Fibroblast of skin of right quadriceps (primary cell): ENCODE measurements at places on chromosomes 3 and 15.

DNA sequence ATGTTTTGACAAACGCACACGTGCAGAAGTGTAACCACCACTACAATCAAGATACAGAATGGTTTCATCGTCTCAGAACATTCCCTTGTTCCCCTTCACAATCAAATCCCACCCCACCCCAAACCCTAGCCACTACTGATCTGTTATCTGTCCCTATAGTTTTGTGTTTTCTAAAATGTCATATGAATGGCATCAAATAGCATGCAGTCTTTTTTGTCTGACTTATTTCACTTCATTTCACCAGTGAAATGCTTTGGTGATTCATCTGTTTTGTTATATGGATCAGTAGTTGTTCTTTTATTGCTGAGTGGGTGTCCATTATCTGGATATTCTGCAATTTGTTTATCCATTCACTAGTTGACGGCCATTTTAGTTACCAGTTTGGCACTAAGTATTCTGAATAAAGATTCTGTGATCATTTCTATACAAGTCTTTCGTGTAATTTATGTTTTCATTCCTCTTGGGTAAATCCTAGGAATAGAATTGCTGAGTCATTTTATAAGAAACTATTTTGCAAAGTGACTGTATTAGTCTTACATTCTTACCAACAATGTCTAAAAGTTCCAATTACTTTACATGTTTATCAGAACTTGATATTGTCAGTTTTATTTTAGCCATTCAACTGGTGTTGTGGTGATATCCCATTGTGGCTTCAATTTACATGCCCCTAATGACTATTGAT, 232.8 kb downstream of the CLSTN2 start:
- DNase-seq, result no peak

- DNase-seq, result no peak
These were observed 10.3 kb downstream of the ZBTB47 start for GRCh38 chr3:42663581-42664437.

- DNase-seq, result no peak
These were observed 14.1 kb downstream of the ANKRD34C start for GRCh38 chr15:79296583-79296982.

DNA sequence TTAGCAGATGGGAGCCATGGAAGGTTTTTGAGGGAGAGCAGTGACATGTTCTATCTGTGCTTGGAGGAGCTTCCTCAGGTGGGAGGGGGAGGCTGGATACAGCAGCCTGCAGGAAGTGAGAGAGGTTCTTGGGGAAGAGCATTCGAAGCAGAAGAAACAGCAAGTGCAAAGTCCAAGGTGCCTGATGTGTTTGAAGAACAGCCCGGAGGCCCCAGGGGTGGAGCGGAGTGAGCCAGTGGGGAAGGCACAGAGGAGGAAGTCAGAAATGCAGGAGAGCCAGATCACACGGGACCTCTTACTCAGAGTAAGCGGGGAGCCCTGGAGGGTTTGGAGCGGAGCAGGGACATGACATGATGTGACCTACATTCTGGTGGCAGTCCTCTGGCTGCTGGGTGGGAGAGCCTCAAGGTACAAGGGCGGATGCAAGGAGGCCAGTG, 10.8 kb downstream of the ITGA11 start:
- DNase-seq, result no peak

- DNase-seq, result peak; percentile 31
These were observed 26.9 kb downstream of the GYG1 start for GRCh38 chr3:149018247-149018646.

GRCh38 chr3:100650651-100651619, 41.5 kb downstream of the ADGRG7 start:
- DNase-seq, result peak; percentile 81

- no peak for DNase-seq
These were observed 165.0 kb downstream of the RSL24D1 start for GRCh38 chr15:55031727-55032126.

- DNase-seq, result peak; percentile 35
These were observed 154.1 kb upstream of the FEZF2 start for GRCh38 chr3:62527474-62527873.

GRCh38 chr15:66221126-66221525, 32.4 kb downstream of the MEGF11 start:
- DNase-seq, result no peak

GRCh38 chr15:61994216-61994615, 66.0 kb downstream of the VPS13C start:
- peak; percentile 86 for DNase-seq

DNA sequence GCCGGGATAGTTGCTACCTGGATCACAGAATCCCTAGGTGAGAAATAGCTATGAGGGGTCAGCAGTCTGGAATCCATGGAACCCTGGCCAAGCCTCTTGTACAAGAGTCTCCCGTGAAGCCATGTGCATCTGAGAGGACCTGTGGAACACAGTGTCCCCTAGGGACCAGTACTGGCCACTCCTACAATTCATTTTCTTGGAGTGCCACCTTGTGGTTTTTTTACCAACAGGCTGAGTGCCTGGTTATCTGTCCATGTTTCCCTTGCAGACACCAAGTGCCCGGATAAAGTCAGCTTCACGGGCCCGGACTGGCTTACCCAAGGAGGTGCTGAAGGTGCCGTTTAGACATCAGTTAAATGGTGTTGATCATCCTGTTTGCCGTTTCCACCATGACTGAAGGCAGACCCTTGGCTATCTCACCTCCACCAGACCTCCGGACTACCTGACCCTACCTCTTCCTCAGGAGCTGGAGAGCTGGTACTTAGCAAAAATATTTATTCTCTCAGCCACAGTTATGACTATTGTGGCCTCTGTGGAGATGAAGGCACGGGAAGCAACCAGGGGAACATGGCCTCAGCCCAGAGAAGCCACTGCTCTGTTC, 93.9 kb downstream of the RBPMS2 start:
- DNase-seq, result peak; percentile 54

DNA sequence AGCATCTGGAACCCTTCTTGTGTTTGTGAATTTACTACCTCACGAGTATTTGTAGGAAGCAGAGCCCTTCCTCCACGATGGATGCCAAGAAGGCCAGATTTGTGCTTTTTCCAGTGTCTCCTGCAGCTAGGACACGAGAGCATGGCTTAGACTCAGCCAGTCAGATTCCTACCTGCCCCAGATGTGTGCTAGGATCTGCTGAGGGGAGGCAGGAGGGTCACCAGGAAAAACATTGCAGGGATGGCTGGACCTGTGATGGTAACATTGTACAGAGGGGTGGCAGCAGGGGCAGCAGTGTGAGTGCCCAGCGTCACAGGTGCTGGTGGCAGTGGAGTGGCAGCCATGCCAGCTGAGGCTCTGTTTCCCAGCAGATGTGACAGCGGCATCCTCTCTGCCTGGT, 285.3 kb downstream of the FAM43A start:
- no peak for DNase-seq

DNA sequence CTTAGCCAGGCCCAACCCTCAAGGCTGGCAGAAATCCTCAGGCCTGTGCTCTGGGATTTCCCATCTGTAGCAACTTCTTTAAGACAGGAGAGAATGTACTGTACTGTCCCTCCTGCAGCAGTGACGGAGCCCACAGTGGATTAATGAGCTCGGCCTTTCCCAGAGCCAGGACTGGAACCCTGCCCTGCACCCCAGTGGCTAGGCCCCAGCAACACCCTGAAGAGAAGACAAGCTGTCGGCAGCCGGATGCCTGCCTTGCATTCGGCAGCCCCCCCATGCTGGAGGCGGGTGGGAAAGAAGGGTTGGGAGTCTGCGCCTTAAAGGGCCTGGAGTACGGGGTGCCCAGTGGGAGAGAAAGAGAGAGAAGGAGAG, 32.0 kb downstream of the KLHL25 start:
- DNase-seq, result no peak

GRCh38 chr3:50408443-50408944, 49.2 kb upstream of the TMEM115 start:
- no peak for DNase-seq

DNA sequence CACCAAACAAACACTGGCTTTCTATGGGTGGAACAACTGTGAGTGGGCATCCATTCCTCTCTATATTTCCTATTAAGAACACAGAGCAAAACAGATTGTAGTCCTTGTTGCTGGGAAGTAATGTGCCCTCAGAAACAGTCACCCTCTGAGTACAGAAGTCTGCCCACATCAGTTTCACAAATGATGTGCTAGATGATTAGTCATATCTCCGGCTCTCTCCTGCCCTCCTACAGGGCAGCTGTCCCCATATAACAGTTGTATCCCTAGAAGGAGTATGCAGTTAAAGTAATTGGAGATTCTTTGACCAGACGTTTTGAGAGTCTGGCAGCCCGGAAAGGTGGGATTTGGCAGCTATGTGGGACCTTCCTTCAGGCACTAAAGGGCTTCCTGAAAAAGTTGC, 159.9 kb downstream of the APBA2 start:
- DNase-seq, result peak; percentile 24

GRCh38 chr3:125035217-125035616, 20.6 kb downstream of the HEG1 start:
- DNase-seq, result no peak

GRCh38 chr3:10950476-10951294, 41.9 kb upstream of the SLC6A1 start:
- DNase-seq, result peak; percentile 53

DNA sequence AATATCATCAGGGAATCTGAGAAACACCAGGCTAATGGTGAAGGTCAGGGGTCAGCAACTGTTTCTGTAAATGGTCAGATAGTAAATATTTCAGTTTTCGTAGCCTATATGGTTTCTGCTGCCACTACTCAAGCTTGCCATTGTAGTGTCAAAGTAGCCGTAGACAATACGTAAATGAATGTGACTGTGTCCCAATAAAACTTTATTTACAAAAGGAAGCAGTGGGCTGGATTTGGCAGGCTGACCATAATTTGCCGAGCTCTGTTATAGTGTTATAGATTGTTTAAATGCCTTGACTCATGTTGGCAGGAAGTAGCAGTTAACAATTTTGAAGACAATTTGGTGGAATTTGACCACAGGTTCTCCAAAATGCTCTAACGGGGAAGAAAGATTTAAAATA, 548.2 kb downstream of the FOXP1 start:
- DNase-seq, result peak; percentile 80

DNA sequence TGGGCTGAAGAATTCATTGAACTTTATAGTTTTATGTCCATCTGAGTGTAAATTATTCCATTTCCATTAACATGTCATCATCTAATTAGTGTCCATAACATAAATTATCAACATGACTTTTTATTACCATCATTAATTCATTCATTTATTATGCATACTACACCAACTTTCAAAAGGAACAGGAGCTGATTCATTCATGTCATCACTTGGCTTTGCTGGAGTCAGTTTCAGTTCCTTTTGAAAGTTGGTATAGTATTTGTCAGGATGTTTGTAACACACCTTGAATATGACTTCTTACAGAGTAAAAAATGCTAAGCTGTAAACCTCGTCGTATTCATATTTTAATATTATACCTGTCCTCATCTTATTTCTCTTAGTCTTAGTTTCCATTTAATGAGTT, 298.0 kb upstream of the RBMS3 start:
- no peak for DNase-seq

GRCh38 chr3:185401319-185401955, 38.5 kb downstream of the MAP3K13 start:
- DNase-seq, result peak; percentile 37

DNA sequence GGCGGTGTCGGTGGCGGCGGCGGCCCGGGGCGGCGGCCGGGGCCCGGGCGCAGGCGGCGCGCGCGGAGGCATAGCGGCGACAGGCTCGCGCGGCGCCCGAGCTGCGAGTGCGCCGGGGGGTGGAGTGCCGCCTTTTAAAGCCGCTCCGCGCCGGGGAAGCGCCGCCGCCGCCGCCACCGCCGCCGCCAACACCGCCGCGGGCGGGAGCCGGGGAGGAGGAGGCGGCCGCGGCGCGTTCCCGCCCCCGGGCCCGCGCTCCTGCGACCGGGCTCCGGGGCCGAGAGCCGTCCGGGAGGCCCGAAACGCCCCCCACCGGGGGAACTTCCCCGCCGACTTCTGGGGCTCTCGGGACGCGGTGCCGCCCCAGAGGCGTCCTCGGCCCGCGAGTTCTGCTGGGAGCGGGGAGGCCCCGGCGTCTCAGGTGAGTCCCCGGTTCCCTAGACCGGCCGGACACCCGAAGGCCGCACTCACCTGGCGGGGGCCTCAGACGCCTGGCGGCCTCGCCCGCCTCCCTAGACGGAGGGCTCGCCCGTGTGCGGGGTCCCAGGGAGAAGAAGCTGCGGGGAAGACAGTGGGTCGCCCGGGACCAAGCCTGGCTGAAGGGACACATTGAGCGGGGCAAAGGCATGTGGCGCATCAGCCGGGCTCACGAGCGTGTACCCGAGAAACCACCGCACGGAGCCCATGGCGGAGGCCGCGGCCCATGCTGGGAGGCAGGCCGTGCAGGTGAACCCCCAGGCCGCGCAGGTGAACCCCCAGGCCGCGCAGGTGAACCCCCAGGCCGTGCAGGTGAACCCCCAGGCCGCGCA, at the start of gene PCSK6:
TSS of gene PCSK6 (minus strand) at position 109 of the 809 bp plus-strand sequence. CDS start at position 72, 37 bp downstream.
- peak; percentile 13 for DNase-seq

DNA sequence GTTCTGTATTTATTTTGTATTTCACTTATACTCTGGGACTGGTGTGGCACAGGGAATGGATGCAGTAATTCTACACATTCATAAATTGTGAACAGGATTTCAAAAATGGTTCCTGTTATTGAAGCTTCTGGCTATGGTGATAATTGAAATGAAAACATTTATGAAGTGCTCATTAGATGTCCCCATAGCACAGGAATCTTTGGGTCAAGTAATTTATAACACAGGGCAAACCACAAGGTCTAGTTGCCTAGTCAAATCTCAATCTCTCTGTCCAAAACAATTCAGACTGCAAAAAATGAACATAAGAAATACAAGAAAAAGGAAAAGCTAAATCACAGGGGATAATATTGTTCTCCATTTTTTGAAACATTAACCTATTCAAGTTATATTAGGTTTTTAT, 117.5 kb upstream of the PTPRG start:
- no peak for DNase-seq

- peak; percentile 53 for DNase-seq
These were observed 331 bp downstream of the RNU6-1 start for GRCh38 chr15:67839499-67839928.

DNA sequence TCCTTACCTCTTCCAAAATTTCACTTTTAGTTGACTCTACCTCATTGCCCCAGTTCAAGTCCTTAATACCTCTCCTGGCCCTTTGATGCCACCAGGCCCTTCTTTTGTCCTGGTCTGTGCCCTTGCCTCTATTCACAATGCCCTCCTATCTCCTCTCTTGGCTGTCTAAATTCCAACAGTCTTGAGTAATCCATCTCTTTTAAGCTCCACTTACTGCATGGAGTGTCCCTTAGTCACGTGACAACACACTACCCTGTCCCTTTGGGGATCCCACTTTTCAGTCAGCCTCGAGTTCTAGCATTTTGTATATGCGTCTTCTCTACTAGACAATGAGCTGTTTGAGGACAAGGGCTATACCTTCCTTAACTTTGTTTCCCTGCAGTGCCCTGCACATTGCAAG, 52.7 kb upstream of the SCN5A start:
- DNase-seq, result no peak

GRCh38 chr3:41593774-41594173, 368.1 kb downstream of the ULK4 start:
- no peak for DNase-seq

GRCh38 chr3:42670670-42671069, 14.7 kb upstream of the KLHL40 start:
- DNase-seq, result no peak

GRCh38 chr3:197309528-197310361, 11.3 kb upstream of the DLG1 start:
- peak; percentile 98 for DNase-seq
